GM12865 (cell line): ENCODE measurements at places on chromosomes 1 and 21.

DNA sequence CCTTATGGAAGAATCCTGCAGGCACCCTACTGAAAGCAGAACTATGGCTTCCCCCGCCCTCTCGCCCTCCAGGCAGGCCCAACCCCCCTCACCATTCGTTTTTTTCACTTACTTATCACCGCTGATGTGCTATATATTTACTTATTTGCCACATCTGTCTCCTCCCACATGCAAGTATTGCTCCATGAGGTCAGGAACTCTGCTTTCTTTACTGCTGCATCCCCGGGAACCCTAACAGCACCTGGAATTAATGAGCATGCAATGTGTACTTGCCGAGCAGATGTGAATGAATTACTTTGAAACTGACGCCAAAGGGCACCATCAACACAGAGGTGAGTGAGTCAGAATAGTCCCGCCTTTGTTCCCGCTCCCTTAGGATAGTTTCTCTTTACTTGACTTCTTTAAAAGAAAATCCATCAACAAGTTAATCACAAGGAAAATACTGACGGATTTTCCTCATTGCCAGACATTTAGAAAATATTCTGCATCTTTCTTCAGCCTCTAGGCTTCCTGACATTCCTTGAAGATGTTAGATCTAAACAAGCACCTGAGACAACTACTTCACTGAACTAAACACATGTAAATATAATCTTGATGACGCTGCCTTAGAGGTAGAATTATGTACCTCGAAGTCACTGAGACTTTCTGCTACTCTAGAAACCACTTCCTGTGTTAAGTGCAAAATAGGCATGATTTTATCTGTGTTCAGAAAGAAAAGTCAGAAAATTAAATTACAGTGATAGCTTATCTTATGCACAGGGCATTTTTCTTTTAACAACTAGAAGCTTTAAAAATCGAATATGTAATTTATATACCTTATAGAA is 17.5 kb upstream of the RAB4A start:
- no peak for DNase-seq

- peak; percentile 77 for DNase-seq
Measured at GRCh38 chr1:212928323-212929291, 21.7 kb upstream of the VASH2 start.

DNA sequence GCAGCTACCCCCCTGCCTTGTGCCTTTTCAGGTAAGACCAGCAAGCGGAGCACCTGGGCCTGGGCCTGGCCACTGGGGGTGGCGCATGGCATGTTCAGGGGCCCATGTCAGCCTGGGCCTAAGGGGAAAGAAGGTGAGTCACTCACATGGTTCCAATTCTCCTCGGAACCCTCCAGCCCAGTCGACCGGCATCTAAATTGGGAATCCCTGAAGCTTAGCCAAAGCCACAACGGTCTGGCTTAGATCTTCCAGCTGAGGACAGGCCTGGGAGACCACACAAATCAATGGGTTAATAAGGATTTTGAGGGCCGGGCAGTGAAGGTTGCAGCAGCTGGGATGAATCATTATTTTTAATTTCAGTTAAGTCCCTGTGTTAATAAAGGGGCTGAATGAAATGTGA is 145.1 kb upstream of the SMYD2 start:
- no peak for DNase-seq

DNA sequence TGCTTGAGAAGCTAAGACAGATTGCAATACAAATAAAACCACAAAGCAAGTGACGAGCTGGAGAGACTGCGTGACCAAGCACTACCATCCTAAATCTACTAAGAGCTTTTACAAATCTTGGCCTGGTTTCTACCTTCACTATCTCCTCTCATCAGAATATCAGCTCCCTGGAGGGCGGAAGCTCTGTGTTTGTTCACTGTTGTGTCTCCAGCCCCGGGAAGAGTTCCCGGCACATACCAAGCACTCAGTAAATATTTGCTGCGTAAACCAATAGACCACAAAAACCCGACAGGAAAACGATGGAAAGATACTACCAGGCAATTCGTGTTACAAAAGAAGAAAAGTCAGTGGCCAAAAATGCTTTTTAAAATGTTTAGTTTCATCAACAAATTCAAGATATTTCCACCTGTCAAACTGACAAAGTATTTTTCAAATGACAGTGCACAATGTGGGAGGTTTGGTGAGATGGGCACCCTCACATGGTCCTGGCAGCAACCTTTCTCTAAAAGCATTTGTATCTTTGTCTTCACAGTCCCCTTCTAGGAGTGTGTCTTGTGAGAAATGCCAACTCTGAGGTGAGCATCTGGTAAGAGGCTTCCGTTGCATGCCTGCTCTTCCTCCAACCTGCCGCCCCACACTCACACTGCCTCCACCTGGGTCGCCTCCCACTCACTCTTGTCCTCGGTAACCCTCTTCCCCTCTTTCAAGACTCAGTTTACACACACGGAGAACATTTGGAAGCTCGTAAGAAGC is 34.7 kb downstream of the SLC1A7 start:
- no peak for DNase-seq

GRCh38 chr1:11673089-11673769 is 7.7 kb downstream of the MAD2L2 start:
- DNase-seq = no peak

GRCh38 chr1:6971048-6971447 is 185.8 kb downstream of the CAMTA1 start:
- DNase-seq = no peak
